Activated CD4-positive, alpha-beta T cell treated with anti-CD3 and anti-CD28 coated beads, Interleukin-2, amount 10 ng/mL, durations not matched to agents 7 days and 5 days (primary cell): ENCODE measurements at places on chromosomes 13 and 19.

GRCh38 chr19:31254611-31255010 is 94.6 kb downstream of the TSHZ3 start:
- DNase-seq = no peak

- DNase-seq = no peak
These were observed 15.4 kb downstream of the TNFAIP8L1 start for GRCh38 chr19:4654437-4655361.

GRCh38 chr19:7799640-7800355 is 30.2 kb upstream of the EVI5L start:
- peak; percentile 62 for DNase-seq

DNA sequence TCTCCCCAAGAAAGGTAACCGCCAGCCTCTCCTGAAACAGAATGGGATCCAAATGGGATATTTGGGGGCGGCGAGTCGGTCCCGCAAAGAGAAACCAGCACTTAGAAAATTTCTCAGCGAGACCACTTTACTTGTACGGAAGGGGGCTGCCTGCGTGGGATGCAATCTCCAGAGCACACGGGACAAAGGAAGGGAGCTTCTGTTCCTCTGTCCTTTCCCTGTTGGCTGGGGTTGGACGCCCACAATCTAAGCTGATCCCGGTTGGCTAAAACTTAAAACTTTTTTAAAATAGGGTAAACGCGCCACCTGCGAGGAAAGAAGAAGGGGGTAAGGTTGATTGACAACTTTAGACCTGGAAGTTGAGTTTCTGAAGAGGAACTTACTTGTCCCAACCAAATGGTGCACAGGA is 826 bp upstream of the BSG start:
- peak; percentile 32 for DNase-seq

DNA sequence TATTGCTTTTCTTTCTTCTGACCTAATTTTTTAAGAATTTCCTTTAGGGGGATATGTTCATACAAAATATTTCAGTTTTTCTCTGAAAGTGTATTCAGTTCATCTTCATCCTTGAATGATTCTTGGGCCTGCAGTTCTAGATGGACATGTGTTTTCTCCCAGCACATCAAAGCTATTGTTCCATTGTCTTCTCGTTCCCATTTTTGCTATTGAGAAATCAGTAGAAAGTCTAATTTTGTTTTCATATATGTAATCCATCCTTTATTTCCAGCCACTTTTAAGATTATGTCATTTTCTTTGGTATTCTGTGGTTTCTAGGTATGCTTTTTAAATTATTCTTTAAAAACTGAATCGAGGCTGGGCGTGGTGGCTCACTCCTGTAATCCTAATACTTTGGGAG is 15.8 kb upstream of the GRAMD1A start:
- no peak for DNase-seq

GRCh38 chr13:32136716-32137115 is 105.1 kb downstream of the FRY start:
- no peak for DNase-seq

DNA sequence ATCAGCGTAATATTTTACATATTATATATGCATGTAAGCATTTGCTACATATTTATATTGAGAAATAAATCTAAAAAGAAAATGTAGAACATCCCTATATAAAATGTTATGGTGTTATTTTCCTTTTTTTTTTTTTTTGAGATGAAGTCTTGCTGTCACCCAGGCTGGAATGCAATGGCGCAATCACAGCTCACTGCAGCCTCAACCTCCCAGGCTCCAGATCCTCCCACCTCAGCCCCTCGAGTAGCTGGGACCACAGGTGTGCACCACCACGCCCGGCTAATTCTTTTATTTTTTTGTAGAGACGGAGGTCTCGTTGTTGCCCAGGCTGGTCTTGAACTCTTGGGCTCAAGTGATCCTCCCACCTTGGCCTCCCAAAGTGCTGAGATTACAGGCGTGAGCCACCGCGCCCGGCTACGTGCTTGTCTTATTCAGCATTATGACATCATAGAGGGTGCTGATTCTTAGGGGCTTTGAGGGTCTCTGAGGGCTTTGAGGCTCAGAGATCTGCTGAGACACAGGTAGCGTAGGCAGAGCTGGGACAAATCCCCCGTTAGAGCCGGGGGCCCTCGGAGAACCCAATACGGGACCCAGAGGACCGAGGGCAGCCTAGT is 101.9 kb downstream of the GADD45B start:
- no peak for DNase-seq

GRCh38 chr19:54616821-54617560 is 13.3 kb upstream of the LILRB1 start:
- no peak for DNase-seq

DNA sequence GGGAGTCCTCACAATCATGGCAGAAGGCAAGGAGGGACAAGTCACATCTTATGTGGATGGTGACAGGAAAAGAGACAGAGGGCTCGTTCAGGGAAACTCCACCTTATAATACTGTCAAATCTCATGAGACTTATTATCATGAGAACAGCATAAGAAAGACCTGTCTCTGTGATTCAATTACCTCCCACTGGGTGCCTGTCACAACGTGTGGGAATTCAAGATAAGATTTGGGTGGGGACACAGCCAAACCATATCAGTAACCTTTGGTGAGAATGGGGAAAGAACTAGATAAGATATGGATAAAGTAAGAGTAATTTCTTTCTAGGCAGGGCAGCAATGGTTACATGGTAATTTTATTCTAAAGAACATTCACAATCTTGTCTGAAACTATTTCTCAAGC is 344.9 kb upstream of the KLF12 start:
- no peak for DNase-seq

- no peak for DNase-seq
These were observed 24.9 kb upstream of the STARD13 start for GRCh38 chr13:33310245-33311038.

- DNase-seq = no peak
These were observed 5.1 kb upstream of the TGFBR3L start for GRCh38 chr19:7909471-7910067.

GRCh38 chr13:37074703-37075102 is 15.2 kb upstream of the SUPT20H start:
- no peak for DNase-seq

- DNase-seq = no peak
These were observed 14.9 kb downstream of the MRPS31 start for GRCh38 chr13:40756042-40756441.

GRCh38 chr13:84810781-84811180 is 928.5 kb upstream of the SLITRK1 start:
- DNase-seq = no peak
